ENCODE measurements at places on chromosomes 1 and 21.

DNA sequence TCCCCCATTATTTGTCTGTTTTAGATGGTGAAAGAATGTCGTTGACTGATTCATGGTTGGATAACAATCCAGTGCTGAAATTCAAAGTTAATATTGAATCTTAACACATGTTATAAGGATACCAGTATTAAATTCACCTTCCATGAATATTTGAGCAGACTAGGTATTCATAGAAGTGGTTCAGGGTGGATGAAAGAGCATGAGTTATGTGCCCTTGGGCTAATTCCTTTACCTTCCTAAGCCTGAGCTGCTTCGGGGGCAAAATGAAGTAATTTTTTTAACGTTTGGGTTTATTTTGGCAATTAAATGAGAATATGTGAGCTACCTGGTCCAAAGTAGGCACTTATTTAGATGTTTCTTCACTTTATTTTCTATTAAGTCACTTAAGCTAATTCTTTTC is 2.7 kb upstream of the PLPPR5 start:
- no peak for DNase-seq

GRCh38 chr1:17826165-17826488 is 71.0 kb downstream of the ACTL8 start:
- peak; percentile 47 for DNase-seq

- no peak for DNase-seq
Observed at GRCh38 chr1:163171826-163172225, 30.9 kb downstream of the RGS5 start.

- DNase-seq: peak; percentile 67
Observed at GRCh38 chr1:235642011-235642942, 7.3 kb downstream of the GNG4 start.

GRCh38 chr1:109499661-109500536 is 6.0 kb downstream of the CYB561D1 start:
- DNase-seq: peak; percentile 77

DNA sequence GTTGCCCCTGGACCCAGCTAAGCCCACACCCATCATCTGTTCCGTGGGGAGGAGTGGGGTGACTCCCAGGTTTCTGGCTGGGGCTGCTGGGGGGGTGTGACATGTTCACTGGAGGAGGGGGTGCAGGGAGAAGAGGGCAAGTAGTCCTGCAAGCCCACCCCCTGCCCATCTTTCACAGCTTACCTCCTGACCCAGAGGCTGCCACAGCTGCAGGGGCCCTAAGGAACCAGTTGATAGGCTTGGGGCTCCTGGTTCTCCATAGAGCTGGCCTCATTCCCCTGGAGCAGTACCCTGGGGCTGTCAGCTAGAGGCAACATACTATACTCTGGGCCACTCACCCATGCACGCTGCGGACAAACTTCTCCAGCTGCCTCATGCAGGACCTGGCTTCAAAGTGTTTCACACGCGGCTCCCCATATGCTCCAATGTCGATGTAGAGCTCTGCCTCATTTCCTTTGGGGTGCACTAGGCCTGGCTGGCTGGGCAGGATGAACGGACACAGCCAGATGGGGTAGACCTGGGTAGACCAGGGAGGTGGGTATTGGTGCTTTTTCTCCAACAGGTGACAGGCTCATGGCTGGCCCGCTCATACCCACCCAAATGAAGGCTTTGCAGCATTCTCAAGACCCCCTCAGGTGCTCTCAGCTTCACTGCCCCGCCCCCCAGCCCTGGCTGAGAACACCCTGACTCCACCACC is 33.8 kb downstream of the DHCR24 start:
- DNase-seq: no peak

GRCh38 chr1:31447210-31447609 is 34.2 kb downstream of the SERINC2 start:
- no peak for DNase-seq

DNA sequence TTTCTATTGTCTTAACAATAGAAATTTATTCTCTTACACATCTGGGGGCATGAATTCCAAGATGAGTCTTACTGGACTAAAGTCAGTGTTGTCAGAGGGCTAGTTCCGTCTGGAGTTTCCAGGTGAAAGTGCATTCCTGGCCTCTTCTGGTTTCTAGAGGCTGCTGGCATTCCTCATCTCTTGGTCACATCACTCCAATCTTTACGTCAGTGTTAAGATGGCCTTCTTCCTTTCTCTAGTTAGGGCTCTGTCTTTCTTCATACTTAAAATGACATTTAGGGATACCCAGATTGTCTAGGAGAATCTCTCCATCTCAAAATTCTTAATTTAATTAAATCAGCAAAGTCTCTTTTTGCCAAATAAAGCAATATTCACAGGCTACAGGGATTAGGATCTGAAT is 13.3 kb upstream of the PDC start:
- no peak for DNase-seq

GRCh38 chr21:18129526-18129925 is 115.1 kb upstream of the CHODL start:
- DNase-seq: no peak

GRCh38 chr1:28110555-28110954 is 22.1 kb upstream of the EYA3 start:
- DNase-seq: no peak

- DNase-seq: no peak
Observed at GRCh38 chr1:43481491-43481890, 27.8 kb upstream of the HYI start.

- no peak for DNase-seq
Observed at GRCh38 chr1:45685308-45686014, 872 bp downstream of the GPBP1L1 start.

DNA sequence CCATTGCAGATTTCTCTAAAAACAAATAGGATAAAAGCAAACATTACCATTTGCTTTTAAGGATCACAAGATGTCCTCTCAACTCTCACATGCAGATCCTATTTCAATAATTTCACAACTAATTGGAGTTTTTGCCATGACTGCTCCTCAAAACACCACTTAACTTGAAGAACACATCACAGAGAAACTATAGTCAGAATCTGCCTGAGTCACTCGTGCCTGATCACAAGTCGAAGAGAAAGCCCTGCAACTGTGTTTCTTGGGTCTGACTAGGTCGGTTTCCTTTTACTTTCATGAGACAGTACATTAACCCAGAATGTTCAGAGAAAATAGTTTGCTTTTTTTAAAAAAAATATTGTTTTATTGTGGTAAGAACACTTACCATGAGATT is 46.3 kb upstream of the SMYD2 start:
- no peak for DNase-seq
